ENCODE measurements at places on chromosomes 1 and 21. TPM values are rescaled to one million over a fixed set of nuclear protein-coding genes. Genes with fewer than 3 reads are reported as not detected.

The IFNGR2 gene
- total RNA-seq, result 34.6 TPM

The GBP7 gene
- 0.11 TPM for total RNA-seq

The LRRIQ3 gene
- 0.44 TPM for total RNA-seq

GRCh38 chr1:119662034-119662437 is 14.0 kb upstream of the ZNF697 start:
- no peak for DNase-seq

DNA sequence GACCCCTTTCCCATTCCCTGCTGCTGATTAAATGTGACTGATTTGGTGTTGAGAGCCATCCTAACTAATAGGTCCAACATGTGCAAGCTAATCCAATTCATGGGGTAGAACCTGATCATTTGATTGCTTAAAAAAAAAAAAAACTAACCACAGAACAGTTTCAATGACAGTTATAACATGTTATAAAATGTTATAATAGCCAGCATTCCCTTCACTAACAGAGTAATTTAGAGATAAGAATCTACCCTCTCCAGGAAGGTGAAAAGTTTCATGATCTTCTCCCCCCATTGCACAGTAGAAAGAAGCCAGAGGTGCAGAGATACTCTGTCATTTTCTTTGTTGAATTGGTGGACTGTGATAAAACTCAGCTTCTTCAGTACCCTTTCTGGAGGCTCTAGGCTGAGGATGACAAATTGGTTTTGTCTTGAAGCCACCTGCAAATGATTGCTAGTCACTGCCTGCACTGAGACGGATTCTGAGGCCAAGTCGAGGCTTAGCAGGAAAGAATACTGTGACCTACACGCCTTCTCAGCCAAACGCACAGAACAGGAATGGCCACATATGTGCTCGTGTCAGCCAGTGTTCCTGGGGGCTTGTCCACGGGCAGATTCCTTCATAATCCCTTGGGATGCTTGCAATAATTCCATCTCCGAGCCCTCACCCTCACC is 215.7 kb upstream of the IRF2BP2 start:
- DNase-seq, result no peak

GRCh38 chr1:207842506-207842905 is 68.4 kb downstream of the CD34 start:
- no peak for DNase-seq

- DNase-seq, result no peak
Measured at GRCh38 chr1:197917805-197918651, 856 bp downstream of the LHX9 start.

GRCh38 chr21:23471877-23472276 is 2135.4 kb downstream of the MRPL39 start:
- DNase-seq, result no peak

All from left ventricle myocardium inferior (tissue), 1 donor.